ENCODE measurements at places on chromosomes 1 and 21.

GRCh38 chr1:20367116-20367585 lies 76.5 kb downstream of the VWA5B1 start:
- DNase-seq: peak; percentile 27

DNA sequence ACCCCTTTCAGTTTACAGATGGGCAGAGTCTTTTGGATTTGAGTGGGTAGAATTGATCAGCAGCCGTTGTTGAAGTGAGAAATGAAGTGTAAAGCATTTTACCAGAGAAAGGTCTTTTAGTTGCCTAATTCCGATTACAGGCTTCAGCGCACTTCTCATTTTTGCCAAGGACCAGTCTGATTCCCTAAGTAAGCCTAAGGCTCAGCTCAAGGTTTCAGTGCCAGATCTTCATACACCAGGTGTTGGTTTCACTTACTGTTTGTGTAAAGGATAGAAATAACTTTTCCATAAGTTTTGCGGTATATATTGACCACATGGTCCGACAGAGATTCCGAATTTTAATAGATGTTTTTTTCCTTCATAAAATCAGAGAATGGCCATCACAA lies 83.9 kb upstream of the BMP8A start:
- DNase-seq: no peak

DNA sequence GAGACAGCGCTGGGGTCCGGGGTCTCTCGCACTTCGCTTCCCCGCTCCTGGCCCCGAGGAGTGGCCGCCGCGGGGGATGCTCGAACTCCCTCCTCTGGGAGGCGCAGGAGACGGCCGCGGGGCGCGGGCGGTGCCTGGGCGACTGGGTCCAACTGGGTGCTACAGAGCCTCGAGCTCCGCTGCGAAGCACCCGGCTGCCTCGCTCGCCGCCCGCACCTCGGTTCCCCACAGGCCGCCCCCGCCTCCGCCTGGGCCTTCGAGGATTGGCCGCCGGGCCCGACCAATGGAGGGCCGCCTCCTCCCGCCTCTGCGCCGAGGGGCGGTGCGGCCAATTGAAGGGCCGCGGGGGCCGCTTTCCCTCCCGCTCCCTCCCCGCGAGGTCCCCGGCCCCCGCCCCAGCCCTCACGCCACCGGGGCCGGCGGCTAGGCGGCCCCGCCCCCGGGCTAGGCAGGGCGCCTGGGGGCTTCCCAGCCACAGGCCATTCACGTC lies at the start of gene CNN3:
Gene CNN3 (minus strand): TSS at position 196 of the 490 bp plus-strand sequence. CDS start 216 bp downstream, outside the sequence.
- DNase-seq: peak; percentile 79

DNA sequence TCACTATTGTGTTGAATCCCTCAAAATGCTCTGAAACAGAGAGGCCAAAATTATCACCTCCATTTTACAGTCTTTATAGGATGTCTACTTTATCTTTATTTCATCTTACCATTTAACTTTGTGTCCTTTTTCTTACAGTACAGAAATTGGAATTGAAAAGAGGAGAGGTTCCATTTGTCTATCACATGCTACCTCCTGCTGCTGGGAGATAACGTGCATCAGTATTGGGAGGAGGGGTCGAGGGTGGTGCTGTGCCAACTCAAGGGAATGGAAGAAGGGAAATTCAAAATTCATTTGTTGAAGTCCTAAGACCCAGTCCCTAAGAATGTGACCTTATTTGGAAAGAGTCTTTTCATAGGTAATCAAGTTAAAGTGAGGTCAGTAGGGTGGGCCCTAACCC lies 85.3 kb downstream of the HHIPL2 start:
- DNase-seq: no peak

- DNase-seq: no peak
These were observed 10.7 kb downstream of the C21orf58 start for GRCh38 chr21:46312949-46313348.
